ENCODE measurements at places on chromosomes 11 and 22.

DNA sequence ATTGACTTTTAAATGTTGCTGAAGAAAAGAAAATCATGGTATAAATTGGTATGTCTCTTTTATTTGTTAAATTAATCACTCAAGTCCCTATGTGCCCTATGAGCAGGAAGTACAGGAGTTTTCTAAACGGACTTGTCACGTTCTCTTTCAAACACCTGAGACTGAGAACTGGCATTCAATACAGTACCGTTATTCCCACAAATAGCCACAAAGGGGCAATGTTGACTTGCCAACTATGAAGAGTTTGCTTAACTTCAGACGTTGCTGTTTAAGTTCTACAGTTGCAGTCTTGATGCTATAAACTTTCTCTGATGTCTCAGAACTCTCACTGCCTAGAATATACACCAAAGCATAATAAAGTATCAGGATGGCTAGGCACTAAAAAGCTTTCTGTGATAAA, 7.6 kb downstream of the OR56A1 start:
- no peak for DNase-seq

DNA sequence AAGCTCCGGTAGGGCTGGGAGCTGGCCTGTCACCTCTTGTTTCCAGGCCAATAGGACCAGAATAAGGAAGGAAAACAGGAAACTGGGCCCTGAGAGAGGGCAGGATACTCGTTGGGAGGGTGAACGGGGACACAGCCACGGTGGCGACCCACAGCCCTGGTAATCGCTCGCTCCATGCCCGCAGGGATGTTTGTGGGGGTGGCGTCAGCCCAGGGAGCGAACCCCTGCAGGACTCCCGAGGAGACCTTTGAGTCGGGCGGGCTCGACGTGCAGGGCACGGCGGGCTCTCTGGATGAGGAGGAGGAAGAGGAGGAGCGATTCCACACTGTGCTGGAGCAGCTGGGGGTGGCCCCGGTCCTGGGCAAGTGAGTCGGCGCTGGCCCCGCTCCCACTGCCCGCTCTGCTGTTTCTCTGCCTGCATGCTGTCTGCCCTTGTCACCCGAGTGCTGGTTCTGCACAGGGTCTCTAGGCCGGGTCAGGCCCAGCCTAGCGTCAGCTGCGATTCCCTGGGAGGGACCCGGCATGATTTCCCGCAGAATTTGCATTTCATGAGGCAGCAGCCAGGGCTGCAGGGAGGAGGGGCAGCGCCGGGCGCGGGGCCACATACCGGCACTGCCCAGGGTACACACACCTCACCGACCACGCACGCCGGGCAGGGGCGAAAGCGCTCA, 1.6 kb downstream of the CRACR2B start:
- DNase-seq: no peak

- DNase-seq: no peak
Measured at GRCh38 chr11:104136861-104137260, 27.1 kb downstream of the PDGFD start.

GRCh38 chr11:14975252-14975587, 3.1 kb upstream of the CALCA start:
- no peak for DNase-seq

DNA sequence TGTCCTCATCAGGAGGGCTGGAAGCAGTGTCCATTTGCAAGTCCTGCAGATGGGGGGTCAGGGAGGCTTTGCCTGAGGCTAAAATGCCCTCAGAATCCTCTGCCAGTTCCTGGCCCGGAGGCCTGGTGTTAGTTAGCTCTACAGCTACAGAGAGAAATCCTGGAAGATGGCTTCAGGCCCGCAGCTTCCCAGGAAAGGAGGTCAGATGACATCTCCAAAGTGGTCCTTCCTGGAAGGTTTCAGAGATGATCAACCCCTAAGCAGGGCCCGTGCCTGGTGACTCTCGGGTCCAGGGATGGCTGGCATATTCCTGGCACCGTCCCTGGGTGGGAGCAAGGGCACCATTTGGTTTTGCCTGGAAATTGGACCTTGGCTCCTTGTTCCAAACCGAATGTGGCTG, 959.1 kb downstream of the BRD1 start:
- no peak for DNase-seq

DNA sequence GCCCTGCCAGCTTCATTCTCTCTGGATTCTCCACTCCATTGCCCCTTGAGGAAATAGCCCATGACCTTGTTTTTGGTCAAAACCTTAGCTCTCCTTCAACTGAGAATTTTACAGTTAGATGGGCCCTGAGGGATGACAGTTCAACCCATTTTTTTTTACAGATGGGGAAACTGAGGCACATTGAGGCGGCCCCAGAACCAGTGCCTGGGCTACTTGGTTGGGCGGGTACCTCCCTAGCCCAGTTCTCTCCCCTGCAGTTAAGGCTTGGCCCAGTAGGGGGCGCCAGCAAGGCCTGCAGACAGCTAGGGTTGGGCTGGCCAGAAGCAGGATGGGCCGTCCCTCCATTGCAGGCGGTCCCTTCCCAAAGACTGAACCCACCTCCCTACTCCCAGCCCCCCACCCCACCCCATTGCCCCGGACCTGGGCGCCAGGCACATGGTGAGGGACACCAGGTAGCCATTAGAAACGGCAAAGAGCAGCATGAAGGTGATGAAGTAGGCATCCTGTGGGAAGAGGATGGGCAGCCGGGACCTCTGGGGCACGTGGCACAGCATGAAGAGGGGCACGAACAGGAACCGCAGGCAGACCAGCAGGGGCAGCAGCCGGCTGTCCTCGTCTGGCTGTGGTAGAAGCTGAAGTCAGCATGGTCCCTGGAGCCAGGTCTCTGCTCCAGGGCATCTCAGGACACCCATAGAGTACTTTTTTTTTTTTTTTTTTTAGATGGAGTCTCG, 7.6 kb downstream of the SLC29A2 start:
- peak; percentile 55 for DNase-seq

- DNase-seq: no peak
Measured at GRCh38 chr11:64854534-64855502, 10.4 kb upstream of the CDC42BPG start.

- no peak for DNase-seq
Measured at GRCh38 chr11:27795955-27796861, 96.0 kb upstream of the BDNF start.

- no peak for DNase-seq
Measured at GRCh38 chr11:121376130-121376529, 76.0 kb upstream of the SORL1 start.

- no peak for DNase-seq
Measured at GRCh38 chr22:41668971-41669911, 19.4 kb downstream of the SNU13 start.

- DNase-seq: no peak
Measured at GRCh38 chr11:126949066-126949891, 51.3 kb downstream of the KIRREL3 start.

DNA sequence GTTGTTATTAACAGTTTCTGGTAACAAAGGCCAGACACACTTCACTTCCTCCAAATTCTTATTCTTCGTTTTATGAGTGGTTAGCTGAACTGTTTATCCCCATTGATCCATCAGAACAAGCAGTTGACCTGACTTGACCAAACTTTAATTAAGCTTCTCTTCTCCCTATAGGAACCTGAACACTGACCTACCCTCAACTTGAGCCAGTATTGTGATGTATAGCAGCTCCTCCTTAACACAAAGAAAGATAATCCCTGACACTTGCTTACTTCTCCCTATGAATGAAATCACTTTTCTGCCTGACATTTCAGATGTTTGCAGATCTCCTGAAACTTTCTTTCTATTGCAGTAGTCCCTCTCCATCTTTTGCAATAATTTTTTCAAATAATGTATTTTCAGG, 41.9 kb downstream of the ANO5 start:
- DNase-seq: no peak

DNA sequence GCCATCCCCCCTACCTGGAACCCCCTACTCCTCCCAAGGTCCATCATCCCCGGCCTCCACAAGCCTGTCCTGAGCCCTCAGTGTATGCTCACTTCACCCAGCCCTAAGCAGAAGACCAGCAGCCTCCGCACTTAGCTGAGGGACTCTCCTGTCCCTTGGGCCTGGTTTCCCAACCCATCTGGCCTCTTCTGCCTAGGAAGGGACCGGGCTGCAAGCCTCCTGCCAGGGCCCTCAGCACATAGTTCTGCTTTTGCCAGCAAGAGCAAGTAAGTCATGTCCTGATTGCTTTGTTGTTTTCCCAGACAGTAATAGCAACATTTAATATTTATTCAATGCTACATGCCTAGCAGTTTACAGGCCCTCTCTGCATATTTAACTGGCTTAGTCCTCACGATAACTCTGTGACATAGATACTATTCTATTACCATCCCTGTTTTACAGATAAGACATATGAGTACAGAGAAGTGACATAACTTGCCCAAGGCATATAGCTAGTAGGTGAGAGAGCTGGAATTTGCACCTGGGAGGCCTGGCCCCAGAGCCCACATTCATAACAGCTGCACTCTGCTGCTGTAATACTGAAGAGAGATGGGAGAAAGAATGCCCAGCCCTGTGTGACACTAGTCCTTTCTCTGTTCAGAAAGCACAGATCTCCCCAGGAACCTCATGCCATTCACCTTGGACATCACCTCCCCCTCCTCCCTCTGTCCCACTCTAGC, 139.2 kb downstream of the PARVA start:
- DNase-seq: no peak

GRCh38 chr11:73565804-73566203, 32.1 kb downstream of the FAM168A start:
- no peak for DNase-seq

- no peak for DNase-seq
Measured at GRCh38 chr22:40853961-40854360, 2.5 kb downstream of the ST13 start.

- no peak for DNase-seq
Measured at GRCh38 chr11:23423104-23423503, 562.8 kb upstream of the CCDC179 start.

DNA sequence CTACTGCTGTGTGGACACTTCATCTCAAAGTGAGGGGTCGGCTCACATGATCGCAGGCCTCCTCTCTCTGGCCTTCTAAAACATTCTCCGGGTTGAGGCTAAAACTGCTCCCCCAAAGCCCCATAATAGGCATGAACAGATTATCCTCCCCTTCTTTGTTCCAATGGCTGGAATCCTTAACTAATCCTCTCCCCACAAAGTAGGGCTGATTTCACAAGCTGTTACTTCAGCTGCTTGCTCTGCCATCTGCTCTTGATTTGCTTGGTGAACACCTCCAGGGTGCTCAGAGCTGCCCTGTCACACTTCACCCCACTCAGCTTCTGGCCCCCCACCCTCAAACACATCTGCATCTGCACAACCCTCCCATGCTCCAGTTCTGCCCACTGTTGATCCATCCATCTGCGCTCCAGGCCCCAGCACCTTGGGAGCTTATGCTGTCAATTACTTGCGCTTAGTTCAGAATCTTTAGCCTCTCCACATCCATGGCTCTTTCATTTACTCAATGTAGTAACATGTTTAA, 173.1 kb upstream of the API5 start:
- DNase-seq: no peak

GRCh38 chr11:5524756-5525155, 8.3 kb upstream of the UBQLNL start:
- DNase-seq: no peak

DNA sequence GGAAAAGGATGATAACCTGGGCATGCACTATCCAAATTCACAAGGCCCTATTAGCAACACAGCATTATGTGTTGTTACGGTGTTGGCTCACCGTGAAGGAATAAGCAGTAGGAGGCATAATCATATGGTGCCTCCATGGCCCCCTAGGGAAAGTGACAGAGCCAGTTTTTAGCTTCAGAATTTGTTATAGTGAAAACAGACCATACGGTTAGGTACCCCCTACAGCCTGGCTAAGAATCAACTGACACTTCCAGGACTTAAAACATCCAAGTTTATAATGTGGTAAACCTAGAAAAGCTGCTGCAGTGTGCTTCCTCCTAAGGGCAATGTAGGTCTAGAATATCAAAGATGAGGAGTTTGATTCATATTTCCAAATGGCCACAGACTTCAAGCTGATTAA, 30.4 kb downstream of the KIF18A start:
- no peak for DNase-seq

DNA sequence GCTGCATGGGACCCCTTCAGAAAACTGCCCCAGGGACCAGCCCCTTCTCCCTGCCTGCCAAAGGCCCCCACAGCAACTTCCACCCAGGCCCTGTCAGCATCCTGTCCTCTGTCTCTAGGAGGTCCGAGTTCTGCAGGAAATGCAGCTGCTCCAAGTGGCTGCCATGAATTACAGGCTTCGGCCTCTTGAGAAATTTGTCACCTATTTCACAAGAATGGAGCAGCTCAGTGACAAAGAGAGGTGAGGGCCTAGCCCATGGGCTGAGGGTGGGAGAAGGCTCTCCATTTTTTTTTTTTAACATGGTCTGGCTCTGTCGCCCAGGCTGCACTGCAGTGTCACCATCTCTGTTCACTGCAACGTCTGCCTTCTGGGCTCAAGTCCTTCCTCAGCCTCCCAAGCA, 7.3 kb downstream of the RGL4 start:
- DNase-seq: no peak

GRCh38 chr22:37266581-37267134, 15.7 kb upstream of the CYTH4 start:
- DNase-seq: no peak

GRCh38 chr22:43630451-43630850, 181.7 kb downstream of the EFCAB6 start:
- no peak for DNase-seq

- no peak for DNase-seq
Measured at GRCh38 chr11:64447831-64448598, 89.1 kb downstream of the RPS6KA4 start.

DNA sequence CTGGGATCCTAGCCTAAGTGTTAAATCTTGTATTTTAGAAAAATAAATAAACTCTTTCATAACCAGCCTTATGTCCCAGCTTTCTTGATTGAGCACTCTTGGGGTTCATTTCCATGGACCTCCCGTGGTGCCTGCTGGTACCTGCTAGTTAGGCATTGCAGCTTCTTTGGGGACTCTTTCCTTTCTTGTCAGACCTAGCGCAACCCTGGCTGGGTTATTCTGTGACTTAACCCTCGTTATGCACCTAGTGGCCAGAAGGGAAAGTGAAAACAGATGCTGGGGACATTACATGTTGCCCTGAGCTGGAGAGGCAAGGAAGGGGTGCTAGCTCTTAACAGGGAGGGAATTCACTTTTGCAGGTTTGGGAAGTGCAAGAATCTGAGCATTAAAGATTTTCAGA, 46.8 kb downstream of the APIP start:
- DNase-seq: no peak

GRCh38 chr22:50401907-50402306, 58.8 kb downstream of the PPP6R2 start:
- DNase-seq: no peak
